ENCODE measurements at places on chromosomes 2 and 18. TPM values are rescaled to one million over a fixed set of nuclear protein-coding genes. Genes with fewer than 3 reads are reported as not detected.

DNA sequence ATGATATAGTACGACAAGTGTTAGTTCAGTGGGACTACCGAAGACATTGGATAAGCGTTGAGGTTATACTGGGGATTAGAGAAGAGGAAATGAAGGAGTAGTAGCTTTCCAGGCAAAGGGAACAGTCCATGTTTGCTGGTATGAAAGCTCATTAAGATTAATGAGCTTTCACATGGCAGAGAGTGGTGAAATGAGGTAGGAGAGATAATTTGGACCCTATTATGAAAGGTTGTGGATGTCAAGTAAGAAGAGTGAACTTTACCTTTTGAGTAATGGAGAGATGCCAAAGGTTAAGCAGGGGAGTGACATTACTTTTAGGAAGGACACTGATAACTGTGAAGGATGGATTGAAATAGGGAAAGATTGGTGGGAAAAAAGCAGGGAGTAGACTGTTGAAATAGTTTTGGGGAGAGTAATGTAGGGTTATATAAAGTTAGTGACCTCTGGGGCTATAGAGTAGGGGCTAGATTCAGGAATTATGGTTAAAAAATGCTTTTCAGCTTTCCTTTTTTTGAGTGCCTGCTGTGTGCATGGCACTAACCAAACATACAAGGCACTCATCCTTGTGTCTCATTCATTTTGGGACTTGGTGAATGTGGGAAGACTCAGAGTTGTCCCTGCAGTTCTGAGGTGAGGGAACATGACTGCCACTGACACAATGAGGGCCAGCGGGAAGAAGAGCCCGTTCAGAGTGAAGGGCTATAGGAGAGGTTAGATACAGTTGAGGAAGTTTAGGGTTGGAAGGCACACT lies 87.2 kb upstream of the STON1 start:
- no peak for DNase-seq
- H3K36me3 ChIP-seq: no peaks in the 10 kb centered on the region
- no peaks in the 10 kb centered on the region for H3K27me3 ChIP-seq
- peaks cover 6% of the 10 kb centered on the region for H3K4me1 ChIP-seq

DNA sequence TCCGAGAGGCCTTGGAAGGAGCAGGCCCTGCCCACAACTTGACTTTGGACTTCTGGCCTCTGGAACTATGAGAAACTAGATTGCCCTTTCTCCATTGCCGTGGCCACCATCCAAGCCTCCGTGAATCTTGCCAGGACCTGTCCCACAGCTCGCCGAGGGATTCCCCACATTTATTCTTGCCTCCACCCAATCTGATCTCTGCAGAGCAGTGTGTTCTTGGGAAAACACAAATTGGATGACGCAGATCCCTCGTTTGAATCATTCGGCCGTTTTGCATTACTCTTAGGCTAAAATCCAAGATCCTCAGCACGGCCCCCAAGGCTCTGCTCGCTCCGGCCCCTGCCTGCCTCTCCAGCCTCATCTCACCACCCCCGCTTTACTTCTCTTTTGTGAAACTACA lies 364.2 kb downstream of the ZNF516 start:
- H3K27ac ChIP-seq: no peak overlapping the region
- no peaks in the 10 kb centered on the region for H3K36me3 ChIP-seq
- H3K4me1 ChIP-seq: no peaks in the 10 kb centered on the region
- no peak overlapping the region for H3K4me3 ChIP-seq
- H3K27me3 ChIP-seq: no peaks in the 10 kb centered on the region
- no peak for DNase-seq

GRCh38 chr2:71477231-71477691 lies 23.9 kb downstream of the DYSF start:
- H3K4me1 ChIP-seq: no peaks in the 10 kb centered on the region
- H3K4me3 ChIP-seq: no peak overlapping the region
- H3K27me3 ChIP-seq: no peaks in the 10 kb centered on the region
- no peaks in the 10 kb centered on the region for H3K36me3 ChIP-seq
- no peak for DNase-seq

DNA sequence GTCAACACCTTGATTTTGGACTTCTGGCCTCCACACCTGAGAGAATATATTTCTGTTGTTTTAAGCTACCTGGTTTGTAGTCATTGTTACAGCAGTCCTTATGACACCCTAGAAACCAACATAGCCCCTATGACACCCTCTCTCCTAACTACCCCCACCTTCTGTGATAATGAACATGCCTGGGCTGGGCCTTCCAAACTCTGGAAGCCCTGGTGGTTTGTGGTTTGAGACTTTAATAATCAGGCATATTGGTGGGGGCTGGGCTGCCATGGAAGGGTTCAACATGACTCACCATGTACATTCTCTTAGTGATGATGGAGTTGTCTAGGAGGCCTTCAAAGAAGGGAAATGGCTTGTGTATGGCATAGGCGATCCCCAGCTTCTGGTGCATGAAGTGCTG lies 3.3 kb downstream of the SP110 start:
- no peak overlapping the region for H3K27ac ChIP-seq
- no peak overlapping the region for H3K4me3 ChIP-seq
- H3K27me3 ChIP-seq: no peaks in the 10 kb centered on the region
- DNase-seq: no peak

DNA sequence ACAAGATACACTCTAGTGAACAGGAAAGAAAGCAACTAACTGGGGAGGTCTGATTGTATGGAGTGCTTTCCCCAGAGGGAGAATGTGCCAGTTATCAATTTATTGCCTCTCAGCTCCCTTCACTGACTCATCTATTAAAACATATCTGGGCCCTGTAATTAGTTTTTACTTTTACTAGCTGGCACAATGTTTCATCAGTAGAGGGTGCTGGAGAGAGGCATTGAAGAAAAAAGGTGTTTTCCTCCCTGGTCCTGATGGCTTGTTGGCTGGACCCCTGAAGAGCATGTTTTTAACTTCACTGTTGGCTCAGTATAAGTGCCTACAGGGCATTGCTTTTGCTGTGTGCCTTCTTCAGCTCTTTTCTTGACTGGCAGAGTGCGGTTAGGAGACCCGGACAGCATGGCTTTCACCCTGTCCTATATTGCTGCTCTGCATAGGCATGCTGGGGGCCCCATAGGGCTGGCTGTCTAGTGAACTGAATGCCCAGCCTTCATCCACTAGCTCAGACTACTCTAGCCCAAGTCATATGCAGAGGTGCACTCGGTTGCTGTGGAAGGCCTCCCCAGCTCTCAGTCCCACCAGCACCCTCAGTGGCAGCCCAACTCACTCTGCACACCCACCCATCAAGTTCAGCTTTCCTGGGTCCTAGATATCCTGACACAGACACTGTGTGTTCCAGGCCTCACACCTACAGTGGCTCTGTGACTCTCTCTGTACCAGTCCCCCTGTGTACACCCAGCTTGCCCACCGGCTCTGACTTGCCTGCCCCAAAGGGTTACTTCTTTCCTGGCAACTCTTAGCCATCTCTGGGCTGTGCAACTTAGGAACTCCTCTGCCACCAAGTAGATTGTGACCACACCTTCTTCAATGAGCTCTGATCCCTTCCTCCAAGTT lies 62.3 kb upstream of the ACYP2 start:
- no peak for DNase-seq
- H3K4me3 ChIP-seq: no peak overlapping the region
- H3K27me3 ChIP-seq: no peaks in the 10 kb centered on the region

Gene ZRANB3
- total RNA-seq: 10.4 TPM

Gene RTP5
- not detected for total RNA-seq

Gene POTEC
- not detected for total RNA-seq

Gene IMMT
- 63.2 TPM for total RNA-seq

Gene HJURP
- total RNA-seq: 5.3 TPM

All from hepatocyte (in vitro differentiated cells).